ENCODE measurements at places on chromosomes 1 and 21.

DNA sequence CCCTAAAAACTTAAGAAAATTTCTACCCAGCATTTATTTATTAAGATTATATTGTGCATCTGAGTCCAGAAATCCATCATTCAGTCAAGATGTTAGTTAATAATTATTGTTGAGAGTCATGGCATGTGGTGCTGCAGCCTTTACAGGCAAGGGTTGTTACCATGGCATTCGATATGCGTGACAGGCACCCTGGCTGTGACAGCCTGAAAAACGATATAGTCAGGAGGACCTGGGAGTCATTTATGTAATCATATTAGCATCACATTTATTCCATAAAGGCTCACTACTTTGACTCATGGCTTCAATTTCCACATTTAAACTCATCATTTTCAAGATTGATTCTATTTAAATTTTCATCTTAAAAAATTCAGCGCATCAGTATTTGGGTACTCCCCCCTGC lies 68.0 kb downstream of the CACHD1 start:
- no peak for DNase-seq

GRCh38 chr1:19529664-19530063 lies 44.3 kb upstream of the CAPZB start:
- no peak for DNase-seq

DNA sequence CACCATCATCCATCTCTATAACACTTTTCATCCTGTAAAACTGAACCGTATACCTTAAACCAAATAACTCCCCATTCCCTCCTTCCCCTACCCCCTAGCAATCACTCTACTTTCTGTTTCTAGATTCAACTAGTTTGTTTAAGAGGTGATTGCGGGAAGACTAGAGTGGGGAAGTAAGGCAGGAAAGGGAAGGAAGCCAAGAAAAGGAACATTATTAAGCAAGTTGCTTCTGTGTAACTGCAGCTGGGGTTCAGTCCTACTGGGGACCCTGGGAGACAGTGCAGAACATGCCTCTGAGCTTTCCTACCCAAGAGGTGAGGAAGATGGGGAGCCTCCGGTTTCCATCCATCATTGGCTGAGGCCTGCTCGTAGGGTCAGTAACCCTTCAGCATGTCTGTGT lies 28.9 kb upstream of the H3-3A start:
- no peak for DNase-seq

- no peak for DNase-seq
These were observed 77.4 kb downstream of the S1PR1 start for GRCh38 chr1:101314244-101314643.
